ENCODE measurements at places on chromosomes 7 and 10. TPM values are rescaled to one million over a fixed set of nuclear protein-coding genes. Genes with fewer than 3 reads are reported as not detected.

Gene C7orf57
- 0.62 TPM for polyA plus RNA-seq

Gene FBXO24
- 1.7 TPM for polyA plus RNA-seq

Gene OPN1SW
- polyA plus RNA-seq: 1.7 TPM

Gene DKK1
- polyA plus RNA-seq: 50.4 TPM

DNA sequence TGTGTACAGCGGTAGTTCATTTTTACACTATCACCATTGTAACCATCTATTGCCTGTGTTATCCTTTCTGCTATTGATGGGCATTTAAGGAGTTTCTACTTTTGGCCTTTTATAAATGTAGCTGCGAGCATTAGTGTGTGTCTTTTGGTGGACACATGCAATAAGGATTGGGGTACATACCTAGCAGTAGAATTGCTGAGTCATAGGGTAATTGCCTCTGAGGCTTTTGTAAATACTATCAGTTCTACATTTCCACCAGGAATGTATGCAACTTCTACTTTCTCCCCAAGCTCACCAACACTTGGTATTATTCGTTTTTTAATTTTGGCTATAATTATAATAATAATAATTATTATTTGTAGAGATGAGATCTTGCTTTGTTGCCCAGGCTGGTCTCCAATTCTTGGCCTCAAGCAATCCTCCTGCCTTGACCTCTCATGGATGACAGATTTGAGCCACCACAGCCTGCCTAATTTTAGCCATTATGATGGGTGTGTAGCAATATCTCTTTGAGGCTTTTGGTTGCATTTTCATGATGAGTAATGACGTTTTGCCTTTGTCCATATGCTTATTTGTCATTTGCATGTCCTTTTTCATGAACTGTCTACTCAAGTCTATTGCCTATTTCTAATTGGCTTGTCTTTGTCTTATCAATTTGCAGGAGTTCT is 277.0 kb downstream of the ACTR3B start:
- no peak for DNase-seq

DNA sequence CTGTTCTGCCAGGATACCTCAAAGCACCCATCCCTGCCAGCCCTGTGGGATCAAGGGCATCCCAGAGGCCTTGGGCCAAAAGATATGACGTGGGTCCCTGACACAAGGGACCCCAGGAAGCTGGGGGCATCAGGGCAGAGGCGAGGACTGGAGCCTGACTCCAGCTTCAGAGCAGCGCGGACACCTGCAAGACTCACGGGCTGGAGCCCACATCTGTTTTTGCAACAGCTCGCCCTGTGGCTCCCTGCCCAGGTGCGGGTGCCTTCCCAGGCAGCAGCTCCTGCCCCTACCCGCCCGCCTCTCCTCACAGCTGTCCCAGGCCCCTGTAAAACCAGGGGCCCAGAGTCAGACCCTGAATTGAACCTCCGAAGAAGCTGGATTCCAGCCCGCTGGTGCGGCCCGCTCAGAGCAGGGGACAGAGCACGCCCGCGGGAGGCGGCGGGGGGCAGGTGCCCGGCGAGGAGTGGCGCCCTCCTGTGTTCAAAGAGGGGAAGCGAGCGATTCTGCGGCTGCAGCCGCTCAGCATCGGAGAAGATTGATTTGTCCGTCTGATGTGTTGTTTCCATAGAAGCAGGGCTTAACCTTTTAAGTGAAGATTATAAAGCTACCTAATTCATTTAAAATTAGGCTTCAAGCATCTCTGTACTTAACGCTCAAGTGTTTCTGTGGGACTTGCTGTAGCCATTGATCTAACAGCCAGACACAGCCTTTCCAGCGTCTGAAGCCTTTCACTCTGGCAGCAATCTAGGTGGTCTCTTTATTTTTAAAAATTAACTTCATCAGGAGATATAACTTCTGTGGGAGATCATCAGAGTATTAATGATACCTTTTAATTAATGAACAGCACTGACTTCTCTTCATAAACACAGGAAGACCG is 88.4 kb downstream of the BEND7 start:
- DNase-seq: peak; percentile 38

DNA sequence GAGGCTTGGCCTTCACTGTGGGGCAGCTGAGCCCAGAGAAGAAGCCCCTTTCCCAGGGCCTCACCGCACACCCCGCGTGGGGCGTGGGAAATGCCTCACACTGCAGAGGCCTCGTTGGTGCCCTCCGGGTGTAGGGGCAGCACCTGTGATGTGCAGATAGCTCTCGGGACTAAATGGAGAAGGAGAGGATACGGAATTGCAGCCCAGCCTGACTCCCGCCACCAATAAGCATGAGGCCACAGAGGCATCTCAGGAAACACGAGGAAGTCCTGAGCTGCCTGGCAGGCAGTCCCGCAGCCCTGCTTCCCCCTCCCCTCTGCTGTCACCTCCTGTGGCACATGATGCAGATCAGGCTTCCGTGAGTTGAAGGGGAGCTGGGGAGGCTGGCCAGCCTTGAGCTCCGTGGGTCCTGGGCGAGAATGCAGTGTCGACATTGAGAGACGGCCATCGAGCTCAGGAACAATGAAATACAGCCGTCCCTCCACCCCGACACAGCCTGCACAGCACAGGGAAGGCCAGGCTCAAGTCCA is 59.6 kb upstream of the PPP2R2D start:
- DNase-seq: no peak

- DNase-seq: no peak
Observed at GRCh38 chr10:71618598-71618997, 101.0 kb downstream of the C10orf105 start.

GRCh38 chr7:28687537-28687936 is 270.6 kb downstream of the TRIL start:
- no peak for DNase-seq
